ENCODE measurements at places on chromosomes 7 and 10.
A peak's percentile ranks its signal among the peaks of the same experiment; 100 is the strongest.

DNA sequence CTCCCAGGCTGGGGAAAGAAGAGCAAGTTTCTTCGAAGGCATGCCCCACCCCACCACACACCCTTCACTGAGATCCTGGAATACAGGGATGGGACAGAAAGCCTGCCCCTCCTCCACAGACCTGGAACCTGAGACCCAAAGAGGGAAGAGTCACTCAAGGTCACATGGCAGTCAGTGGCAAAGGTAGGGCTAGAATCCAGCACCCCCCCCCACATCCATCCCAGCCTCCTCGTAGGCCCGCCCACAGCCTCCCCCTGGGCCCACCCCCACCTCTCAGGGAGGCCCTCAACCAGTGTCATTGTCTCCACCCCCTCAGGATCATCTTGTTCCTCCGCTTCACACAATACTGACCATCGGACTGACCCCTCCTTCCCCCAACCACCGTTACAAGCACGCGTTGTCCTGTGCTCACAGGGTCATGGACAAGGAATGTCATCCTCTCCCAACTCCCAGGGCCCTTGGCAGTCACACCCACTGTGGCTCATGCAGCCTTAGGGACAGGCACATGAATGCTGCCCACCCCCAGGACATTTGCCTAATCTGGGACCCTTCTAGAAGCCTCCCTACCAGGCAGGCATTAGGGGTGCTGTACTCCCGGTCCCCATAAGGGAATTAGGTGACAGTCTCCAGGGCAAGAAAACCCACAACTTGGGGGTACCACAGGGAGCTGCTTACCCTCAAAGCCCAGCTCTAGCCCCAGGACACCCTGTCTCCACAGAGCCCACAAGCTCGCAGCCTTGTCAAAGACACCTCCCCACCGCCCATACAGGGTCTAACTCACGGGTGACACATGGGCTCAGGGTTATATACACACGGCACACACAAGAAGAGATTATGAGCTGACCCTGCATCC is 1.4 kb downstream of the KCNH2 start:
- no peak for DNase-seq

- no peak for DNase-seq
These were observed 1068.9 kb downstream of the TYW1 start for GRCh38 chr7:68065581-68065980.

DNA sequence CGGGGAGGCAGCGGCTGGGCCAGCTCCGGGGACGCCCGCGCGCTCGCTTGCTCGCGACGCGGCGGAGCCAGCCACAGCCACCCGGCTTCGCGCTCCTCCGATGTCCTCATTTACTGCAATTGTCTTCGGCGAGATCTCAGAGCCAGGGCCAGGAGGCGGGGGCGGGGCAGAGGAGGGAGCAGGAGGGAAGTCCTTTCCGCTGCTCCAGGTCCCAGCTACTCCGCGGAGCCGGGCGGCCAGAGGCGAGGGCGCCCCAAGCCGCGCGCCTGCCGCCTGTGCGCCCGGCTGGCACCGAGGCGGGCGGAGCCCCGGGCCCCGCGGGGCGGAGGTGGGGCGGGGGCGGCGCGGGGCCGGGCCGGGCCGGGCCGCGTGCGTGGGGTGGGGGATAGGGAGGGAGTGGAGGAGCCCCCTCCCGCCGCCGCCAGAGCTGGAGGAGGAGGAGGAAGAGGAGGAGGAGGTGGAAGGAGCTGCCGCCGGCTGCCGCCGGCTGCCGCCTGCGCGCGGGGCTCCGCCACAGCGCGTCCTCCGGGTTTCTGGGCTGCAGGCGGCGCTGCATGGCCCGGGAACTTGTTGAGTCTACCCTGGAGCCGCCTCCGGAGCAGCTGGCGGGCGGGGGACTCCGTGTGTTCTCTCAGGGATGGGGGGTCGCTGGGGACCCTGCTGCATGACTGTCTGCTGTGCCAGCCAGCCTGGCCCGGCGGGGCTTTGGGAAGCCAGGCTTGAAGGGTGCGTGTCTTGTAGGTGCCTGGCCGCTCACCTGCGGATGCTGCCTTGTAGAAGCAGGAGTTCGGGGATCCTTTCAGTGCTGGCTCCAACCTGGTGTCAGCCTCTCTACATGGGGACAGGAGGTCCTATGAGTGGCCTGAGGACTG is at the start of gene INSYN2A:
Gene INSYN2A, minus strand, starts transcription at position 310 of the 872 bp plus-strand sequence. CDS start 20,196 bp downstream, outside the sequence.
- DNase-seq = peak; percentile 22

DNA sequence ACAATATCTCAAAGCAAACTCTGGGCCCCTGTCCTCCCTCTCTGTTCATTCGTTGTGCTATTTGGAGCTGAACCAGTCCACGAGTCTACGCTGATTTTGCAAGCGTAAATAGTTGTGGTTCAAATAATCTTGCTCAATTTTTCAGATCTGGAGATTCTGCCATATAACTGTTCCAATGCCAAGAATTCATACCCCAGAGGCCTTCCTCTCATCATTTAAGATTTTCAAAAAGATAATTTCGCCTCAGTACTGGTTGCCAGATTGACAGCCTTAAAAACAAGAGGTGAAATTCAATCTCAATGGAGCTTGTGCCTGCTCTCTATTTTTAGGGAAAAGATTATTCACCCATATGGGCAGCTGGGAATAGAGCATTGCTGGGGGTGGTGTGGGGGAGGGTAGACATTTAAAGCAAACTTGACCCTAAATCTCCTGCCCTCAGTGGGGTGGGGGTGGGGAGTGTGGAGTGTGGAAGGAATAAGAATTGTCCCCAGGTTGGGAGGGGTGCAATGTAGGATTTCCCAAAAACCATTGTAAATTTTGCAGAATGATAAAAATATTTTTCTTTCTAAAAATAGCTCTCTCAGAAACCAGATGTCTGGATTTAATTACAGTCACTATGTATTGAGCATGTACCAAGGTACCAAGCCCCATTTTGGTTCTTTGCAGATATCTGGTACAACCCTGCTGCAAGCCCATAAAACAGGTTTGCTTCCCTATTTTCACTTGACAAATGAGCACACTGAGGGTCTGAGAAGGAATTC is 104.7 kb upstream of the EEPD1 start:
- DNase-seq = no peak

GRCh38 chr10:49417311-49418052 is 21.6 kb upstream of the DRGX start:
- no peak for DNase-seq

DNA sequence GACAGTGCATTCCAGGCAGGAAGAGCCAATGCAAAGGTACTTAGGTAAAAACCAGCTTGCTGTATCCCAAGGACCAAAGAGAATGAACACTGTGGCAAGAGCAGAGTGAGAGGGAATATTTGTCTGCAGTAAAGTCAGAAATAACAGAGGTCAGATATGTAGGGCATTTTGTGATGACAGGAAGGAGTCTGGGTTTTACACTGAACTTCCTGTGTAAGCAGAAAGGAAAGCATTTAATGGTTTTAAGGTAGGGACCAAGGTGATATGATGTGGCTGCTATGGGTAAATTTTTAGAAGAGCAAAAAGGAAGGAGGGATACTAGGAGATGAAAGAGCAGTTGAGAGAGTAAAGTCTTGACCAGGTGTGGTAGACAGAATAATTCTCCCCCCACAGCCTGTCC is 10.1 kb downstream of the ABCB1 start:
- DNase-seq = peak; percentile 10

DNA sequence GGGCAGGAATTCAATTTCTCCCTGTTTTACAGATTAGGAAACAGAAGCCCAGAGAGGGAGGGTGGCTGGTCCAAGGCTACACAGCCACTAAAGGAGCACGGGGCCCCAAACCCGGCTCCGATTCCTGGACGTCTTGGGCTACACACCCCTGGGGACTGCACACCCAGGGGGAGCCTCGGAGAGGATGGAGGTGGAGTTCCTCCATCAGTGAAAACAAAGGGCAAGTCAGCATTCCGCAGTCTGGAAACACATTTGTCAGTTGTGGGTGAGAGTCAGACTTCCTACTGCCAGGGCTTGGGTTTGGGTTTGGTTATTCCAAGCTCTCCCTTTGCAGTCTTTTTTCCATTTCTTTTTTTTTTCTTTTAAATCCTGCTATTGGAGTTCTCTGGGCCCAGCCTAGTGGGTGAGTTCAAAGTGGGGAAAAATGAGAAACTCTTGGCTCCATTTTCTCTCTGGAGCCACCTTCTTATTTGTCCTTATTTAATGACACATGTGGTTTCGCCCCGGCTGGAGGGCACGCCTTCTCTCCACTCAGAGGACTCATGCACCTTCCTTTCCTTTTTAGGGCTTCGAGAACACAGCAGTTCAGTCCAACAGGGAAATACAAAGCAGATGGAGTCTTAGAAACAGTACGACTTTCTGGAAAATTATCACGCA is 59.9 kb upstream of the AQP1 start:
- DNase-seq = no peak

- DNase-seq = no peak
These were observed 59.3 kb upstream of the SH2B2 start for GRCh38 chr7:102227371-102227770.

GRCh38 chr7:5631152-5631551 is 150.3 kb downstream of the RNF216 start:
- DNase-seq = no peak

- DNase-seq = no peak
These were observed 25.4 kb downstream of the CYP2C9 start for GRCh38 chr10:94963901-94964300.

GRCh38 chr10:112490545-112490944 is 43.5 kb downstream of the VTI1A start:
- no peak for DNase-seq

- no peak for DNase-seq
These were observed 966 bp downstream of the FBH1 start for GRCh38 chr10:5891009-5891408.

DNA sequence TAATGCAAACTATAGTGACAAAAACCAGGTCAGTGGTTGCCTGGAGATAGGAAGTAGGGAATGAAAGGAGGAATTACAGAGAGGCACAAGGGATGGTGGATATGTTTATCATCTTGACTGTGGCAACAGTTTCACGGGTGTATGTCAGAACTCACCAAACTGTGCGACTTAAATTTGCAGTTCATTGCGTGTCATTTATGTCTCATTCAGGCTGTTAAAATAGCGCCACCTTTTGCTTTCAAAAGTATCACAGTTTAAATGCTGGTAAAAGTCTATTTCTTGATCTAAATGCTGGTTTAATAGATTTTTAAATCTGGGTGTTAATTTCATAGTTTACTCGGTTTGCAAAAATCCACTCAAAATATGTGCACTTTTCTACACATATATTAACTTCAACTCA is 51.0 kb downstream of the PTTG1IP2 start:
- no peak for DNase-seq

- DNase-seq = no peak
These were observed 648 bp upstream of the TMEM243 start for GRCh38 chr7:87220026-87220733.

- DNase-seq = no peak
These were observed 83.9 kb upstream of the SDK1 start for GRCh38 chr7:3217166-3217565.

DNA sequence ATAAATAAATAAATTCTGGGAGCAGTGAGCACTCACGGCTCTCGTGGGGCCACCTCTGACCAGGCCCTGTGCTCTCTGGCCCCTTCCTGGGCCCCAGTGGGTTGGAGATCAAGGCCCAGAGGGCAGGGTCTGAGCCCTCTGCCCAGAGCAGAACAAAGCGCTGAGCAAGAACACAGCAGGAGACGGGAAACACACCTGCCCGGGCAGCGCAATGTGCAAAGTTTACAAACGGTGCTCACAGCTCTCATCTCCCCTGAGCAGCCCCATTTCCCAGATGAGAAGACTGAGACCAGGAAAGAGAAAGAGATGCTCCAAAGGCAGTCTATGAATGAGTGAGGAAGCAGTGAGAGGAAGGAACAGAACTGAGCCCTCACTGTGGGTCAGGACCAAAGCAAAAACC is 3.0 kb downstream of the METTL27 start:
- no peak for DNase-seq

DNA sequence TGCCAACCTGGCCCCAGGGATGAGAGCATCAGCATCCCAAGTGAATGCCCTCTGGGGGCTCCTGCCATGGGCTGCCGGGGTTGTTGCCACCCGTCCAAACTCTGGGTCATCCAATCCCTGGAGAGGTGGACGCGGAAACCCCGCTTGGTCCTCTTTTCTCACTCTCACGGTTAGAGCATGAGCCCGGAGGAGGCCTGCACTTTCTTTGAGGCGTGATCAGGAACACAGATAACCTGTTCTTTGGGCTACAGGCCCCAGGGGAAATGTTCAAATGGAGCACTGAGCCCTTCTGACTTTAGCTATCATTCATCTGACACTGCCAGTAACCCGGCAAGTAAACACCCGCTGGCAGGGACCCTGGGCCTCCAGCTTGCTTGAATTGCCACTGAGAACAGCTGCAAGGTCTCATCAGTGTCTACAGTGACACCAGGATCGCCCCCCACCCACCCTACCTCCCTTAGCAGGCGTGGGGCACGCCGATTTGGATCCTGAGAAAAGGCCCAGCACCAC is 29.4 kb upstream of the SLF2 start:
- no peak for DNase-seq

DNA sequence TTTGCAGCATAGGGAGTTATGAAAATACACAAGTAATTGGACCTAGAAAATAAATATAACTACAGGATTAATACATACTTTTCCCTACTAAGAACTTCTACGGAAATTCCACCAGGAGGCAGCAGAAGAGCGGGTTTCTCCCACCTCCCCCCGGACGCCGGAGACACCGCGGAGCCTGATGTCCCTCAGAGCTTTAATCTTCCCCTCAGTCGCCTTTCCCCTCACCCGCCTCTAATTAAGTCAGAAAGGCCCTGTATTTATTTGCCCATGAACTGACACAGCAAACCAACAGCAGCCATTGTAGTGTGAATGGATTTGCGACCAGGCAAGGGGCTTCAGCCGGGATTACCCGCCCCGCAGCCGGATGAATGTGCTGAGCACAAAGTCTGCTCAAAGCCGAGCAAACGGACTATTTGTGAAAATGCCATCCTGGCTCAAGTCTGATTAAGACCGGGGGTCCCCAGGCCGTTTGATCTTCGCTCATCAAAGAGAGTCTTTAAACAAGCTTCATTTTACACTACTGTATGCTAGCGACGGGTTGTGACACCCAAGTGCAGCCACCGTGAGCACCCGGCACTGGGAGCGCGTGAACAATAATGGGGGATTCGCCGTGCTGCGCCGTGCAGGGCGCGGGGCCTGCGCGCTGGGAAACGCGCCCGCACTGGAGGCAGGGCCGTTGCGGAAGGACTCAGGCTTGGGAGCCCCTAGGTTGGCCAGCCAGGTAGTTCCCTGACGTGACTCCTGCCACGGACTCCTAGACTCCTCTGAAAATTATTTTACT is 5.6 kb upstream of the DKK1 start:
- peak; percentile 21 for DNase-seq

DNA sequence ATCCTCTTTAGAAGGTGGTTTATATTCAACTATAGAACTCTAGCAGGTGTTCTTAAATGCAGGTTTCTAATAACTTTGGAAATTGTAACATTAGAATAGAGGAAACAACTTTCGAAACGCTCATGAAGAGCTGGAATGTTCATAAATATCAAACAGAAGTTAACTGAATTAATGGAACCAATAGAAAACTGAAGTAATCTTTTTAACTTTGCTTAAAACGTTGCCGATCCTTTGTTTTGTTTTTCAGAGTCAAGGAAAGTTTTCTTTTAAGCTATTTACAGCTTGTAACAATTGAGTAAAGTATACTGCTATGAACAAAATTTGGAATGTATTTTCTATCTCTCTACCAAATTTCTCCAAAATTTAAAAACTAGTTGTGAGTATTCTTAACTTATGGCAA is 19.0 kb upstream of the CLDN3 start:
- DNase-seq = no peak

- no peak for DNase-seq
These were observed 125.1 kb downstream of the CDK14 start for GRCh38 chr7:90720984-90721760.

Measured in thymus (tissue), 14 donors.